ENCODE measurements at places on chromosomes 4 and X. TPM values are rescaled to one million over a fixed set of nuclear protein-coding genes. Genes with fewer than 3 reads are reported as not detected.
A peak's percentile ranks its signal among the peaks of the same experiment; 100 is the strongest.

Gene SERPINA7
- total RNA-seq, result not detected

DNA sequence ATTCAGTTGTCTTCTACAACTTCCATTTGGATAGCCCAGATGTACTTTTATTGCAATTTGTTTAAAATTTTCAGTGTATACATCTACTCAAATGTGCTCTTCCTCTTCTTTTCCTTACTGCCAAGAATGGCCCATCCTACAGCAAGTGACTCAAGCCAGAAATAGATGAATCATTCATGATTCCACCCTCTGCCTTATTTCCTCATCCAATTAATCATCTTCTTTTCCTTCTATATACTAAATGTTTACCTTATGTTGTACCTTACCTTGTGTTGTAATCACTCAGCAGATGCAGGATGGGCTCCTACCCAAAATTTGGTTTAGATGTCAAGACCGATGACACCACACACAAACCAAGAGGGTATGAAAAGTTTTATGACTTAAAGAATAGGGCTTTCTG, 437.8 kb downstream of the GRXCR1 start:
- H3K4me1 ChIP-seq, result no peaks in the 10 kb centered on the region
- no peaks in the 10 kb centered on the region for H3K27me3 ChIP-seq
- H3K36me3 ChIP-seq, result no peaks in the 10 kb centered on the region
- H3K4me3 ChIP-seq, result no peak overlapping the region

- DNase-seq, result no peak
- no peaks in the 10 kb centered on the region for H3K36me3 ChIP-seq
- no peak overlapping the region for H3K4me3 ChIP-seq
- H3K27ac ChIP-seq, result peak overlapping the region; percentile 5
- H3K4me1 ChIP-seq, result peaks cover 14% of the 10 kb centered on the region
- H3K27me3 ChIP-seq, result no peaks in the 10 kb centered on the region
These were observed 51.2 kb upstream of the C1QTNF7 start for GRCh38 chr4:15376594-15376993.

DNA sequence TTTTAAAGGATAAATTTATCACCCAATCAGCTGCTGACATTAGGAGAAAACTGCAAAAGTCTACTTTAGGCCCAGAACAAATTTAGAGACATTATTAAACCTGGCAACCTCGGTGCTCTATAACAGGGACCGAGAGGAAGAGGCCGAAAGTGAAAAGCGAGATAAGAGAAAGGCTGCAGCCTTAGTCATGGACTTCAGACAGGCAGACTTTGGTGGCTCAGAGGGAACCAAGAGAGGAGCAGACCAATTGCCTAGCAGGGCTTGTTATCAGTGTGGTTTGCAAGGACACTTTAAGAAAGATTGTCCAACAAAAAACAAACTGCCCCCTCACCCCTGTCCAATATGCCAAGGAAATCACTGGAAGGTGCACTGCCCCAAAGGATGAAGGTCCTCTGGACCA, 12.8 kb upstream of the UGT2B10 start:
- no peak overlapping the region for H3K27ac ChIP-seq
- no peaks in the 10 kb centered on the region for H3K36me3 ChIP-seq
- no peak for DNase-seq
- no peaks in the 10 kb centered on the region for H3K27me3 ChIP-seq
- no peak overlapping the region for H3K4me3 ChIP-seq

Gene SHISA3
- 38.6 TPM for total RNA-seq

Gene TBC1D8B
- total RNA-seq, result 2.5 TPM

DNA sequence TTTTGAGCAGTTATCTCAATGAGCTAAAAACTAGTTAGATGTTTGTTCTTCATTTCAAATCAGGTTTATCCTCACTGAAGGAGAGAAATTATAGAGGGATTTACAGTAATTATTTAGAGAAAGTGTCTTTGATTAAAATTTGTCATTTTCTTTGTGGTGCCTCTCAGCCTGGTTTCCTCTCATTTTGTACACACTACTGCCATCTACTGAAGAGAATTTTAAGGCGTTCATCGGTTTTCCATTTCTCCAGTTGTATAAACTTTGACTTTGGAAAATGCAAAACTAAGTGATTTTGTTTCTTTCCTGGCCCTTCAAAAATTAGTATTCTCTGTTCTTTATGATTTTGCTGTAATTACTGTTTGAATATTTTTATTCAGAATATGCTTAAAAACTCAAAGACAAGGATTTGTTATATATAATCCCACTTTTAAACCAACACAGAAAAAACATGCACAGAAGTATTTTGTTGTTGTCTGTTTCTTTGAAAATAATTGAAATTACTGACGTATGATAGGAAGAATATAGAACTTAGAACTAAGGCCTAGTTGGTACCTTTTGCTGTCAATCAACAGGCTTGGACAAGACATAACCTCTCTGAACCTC, 34.4 kb upstream of the ANXA3 start:
- no peaks in the 10 kb centered on the region for H3K36me3 ChIP-seq
- no peak overlapping the region for H3K4me3 ChIP-seq
- H3K4me1 ChIP-seq, result no peaks in the 10 kb centered on the region
- H3K27me3 ChIP-seq, result no peaks in the 10 kb centered on the region
- DNase-seq, result no peak

GRCh38 chrX:16750136-16750535, 30.7 kb downstream of the SYAP1 start:
- no peaks in the 10 kb centered on the region for H3K27me3 ChIP-seq
- H3K4me3 ChIP-seq, result no peak overlapping the region
- DNase-seq, result no peak
- no peaks in the 10 kb centered on the region for H3K4me1 ChIP-seq

DNA sequence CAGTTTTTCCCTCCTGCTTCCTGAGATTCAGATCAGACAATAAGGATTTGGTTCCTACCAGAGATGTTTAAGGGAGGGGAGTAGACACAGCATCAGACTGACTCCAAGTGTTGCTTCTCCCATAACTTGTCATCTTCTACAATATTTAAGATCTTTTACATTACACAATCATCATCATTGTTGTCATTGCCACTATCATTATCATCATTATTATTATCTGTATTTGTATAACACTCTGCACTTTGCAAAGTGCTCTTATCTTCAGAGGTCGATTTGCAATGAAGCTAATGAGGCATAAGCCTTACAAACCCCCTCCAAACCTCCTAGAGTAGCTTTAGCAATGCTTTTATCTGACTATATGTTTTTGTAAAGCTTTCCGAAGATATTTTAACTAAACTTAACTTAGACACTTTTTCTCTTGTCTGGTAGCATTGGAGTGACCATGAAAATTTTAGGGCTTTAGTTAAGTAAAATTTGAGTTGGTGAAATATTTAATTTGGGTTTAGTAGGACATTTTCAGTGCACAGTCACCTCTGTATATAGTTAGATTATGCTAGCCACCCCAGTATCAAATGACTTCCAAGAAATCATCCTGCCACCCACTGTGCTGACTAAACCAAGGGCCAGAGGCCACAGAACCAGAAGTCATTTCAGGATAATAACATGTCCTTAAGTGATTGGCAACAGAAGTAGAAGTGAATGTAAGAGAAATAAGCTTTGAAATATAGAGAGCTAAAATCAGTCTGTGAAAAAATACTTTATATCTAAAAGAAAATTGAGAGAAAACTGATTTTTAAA, 124.2 kb upstream of the NRK start:
- no peak overlapping the region for H3K4me3 ChIP-seq
- H3K27ac ChIP-seq, result no peak overlapping the region
- no peaks in the 10 kb centered on the region for H3K4me1 ChIP-seq
- DNase-seq, result no peak

Gene FGF5
- total RNA-seq, result 1.2 TPM

GRCh38 chr4:71711044-71711984, 72.6 kb downstream of the GC start:
- H3K4me1 ChIP-seq, result no peaks in the 10 kb centered on the region
- H3K36me3 ChIP-seq, result no peaks in the 10 kb centered on the region
- H3K4me3 ChIP-seq, result no peak overlapping the region
- no peak for DNase-seq

Gene MAGED2
- total RNA-seq, result 132 TPM

- H3K36me3 ChIP-seq, result no peaks in the 10 kb centered on the region
- peak overlapping the region; percentile 96 for H3K27ac ChIP-seq
- H3K27me3 ChIP-seq, result no peaks in the 10 kb centered on the region
- no peak for DNase-seq
- peaks cover 39% of the 10 kb centered on the region for H3K4me1 ChIP-seq
These were observed 1.0 kb upstream of the ANKRD17 start for GRCh38 chr4:73259571-73260090.

Gene MAGIX
- 1.5 TPM for total RNA-seq

Gene CACNA1F
- 0.06 TPM for total RNA-seq

Gene STOX2
- total RNA-seq, result 11.7 TPM

DNA sequence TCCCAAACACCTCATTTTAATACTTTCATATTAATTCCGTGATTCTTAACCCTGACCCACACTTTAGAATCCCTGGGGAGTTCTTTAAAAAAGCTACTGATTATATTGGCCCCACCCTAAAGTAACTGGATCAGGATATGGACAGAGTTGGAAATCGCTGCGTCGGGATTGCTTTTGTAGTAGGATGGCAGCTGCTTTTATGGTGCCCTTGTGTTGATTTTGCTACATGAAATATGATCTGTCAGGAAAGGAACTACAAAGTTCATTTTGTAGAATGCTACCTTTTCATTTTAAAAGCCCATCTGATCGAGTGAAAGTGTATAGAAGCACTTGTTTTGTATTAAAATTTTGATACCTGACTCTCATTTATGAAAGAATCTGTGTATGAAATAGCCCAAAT, 43.6 kb downstream of the TMEM131L start:
- no peaks in the 10 kb centered on the region for H3K27me3 ChIP-seq
- peaks cover 55% of the 10 kb centered on the region for H3K4me1 ChIP-seq
- no peaks in the 10 kb centered on the region for H3K36me3 ChIP-seq

Gene MID2
- 65.0 TPM for total RNA-seq

DNA sequence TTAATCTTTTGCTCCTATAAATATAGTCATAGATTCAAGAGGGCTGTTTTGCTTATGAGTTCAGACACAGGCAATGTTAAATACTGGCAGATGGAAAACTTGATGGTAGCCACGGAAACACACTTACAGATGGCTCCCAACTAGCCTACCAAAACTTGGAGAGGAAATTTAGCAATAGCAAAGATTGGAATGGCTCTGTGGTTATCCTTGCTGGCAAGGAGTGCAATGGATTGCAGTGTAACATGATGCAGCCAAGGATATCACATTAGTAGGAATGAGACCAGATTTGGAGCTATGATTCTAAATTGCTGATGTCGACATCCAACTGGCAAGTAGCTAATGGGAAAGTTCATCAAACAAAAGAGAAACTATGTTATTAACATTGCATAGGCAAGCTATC, 791.0 kb upstream of the DIAPH2 start:
- no peak for DNase-seq
- no peaks in the 10 kb centered on the region for H3K4me1 ChIP-seq
- H3K4me3 ChIP-seq, result no peak overlapping the region
- no peaks in the 10 kb centered on the region for H3K27me3 ChIP-seq
- no peak overlapping the region for H3K27ac ChIP-seq
- no peaks in the 10 kb centered on the region for H3K36me3 ChIP-seq

DNA sequence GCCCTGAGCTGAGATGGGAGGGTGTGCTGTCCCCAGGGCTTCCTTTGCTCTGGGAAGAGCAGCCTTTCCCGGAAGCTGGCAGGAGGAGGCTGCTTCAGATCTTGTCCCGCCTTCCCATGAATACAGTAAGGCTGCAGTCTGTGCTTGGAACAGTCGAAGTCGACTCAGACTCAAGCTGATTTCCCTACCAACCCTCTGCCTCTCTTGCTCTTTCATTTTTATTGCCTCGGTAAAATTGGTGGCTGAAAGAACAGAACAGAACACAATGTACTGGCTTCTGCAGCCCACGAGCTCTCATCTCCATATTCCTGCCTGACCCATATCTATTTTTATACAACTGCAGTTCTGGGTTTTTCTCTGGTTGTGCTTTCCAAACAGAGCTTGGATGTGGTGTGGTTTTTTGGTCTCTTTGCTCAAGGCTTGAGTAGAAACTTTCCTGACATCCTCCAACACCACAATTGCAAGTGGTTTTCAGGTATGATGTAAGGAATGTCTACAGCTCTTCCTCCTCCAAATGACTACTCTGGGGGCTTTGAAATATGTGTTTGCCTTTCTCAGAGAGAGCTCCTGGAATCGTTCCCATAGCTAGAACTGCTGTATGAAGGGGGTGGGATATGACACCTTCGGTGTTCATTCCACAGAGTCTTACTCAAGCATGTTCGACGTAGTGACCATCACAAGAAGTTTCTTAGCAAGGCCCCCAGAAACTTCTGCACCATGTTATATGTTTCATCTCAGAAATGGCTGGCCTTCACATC, 61.3 kb downstream of the ENPP6 start:
- DNase-seq, result no peak
- no peaks in the 10 kb centered on the region for H3K27me3 ChIP-seq
- peaks cover 5% of the 10 kb centered on the region for H3K4me1 ChIP-seq
- H3K4me3 ChIP-seq, result no peak overlapping the region
- H3K36me3 ChIP-seq, result no peaks in the 10 kb centered on the region
- H3K27ac ChIP-seq, result peak overlapping the region; percentile 18

Gene XPNPEP2
- total RNA-seq, result 4.6 TPM

DNA sequence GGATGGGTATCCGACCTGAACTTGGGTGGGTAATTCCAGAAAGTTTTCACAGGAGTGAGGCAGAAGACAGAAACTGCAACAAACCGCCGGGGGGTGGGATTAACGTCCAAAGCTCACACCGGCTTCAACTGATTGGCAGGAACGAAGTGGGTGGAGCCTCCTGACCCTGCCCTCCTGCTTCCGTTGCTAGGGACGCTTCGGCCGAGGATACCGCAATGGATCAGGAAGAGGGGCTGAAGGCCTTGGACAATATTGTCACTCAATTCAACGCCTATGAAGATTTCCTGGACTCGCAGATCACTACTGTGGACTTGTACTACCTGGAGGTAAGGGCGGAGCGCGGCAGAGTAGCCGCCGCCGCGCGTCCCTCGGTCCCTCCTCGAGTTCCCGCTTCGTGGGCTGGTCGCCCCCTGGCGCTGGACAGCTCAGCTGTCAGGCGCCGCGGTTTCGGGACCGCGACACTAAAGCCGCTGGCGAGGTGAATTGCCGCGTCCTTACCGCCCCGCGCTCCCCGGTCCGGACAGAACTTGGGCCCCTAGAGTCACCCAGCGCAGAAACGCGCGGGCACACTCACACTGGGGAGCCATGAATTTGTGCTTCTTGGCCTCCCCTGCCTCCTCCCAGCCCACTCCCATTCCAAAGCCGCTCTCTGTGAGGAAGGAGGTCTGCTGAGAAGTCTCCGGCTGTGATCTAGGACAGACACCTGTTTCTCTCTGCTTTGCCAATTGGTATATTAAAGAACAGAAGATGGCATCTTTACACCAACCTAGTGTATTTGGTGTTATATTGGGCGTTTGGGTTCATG, at the start of gene CFAP299:
Gene CFAP299 (plus strand): TSS at position 177 of the 805 bp plus-strand sequence.
- no peaks in the 10 kb centered on the region for H3K36me3 ChIP-seq
- peaks cover 24% of the 10 kb centered on the region for H3K4me1 ChIP-seq
- peak within 1 kb of the TSS; percentile 58 for H3K4me3 ChIP-seq
- H3K27me3 ChIP-seq, result no peaks in the 10 kb centered on the region

- DNase-seq, result no peak
- no peaks in the 10 kb centered on the region for H3K4me1 ChIP-seq
- H3K4me3 ChIP-seq, result no peak overlapping the region
- H3K27me3 ChIP-seq, result no peaks in the 10 kb centered on the region
These were observed 53.1 kb downstream of the CHRNA9 start for GRCh38 chr4:40388239-40388638.

Gene TMPRSS11D
- total RNA-seq, result not detected

- peak; percentile 86 for DNase-seq
- peak overlapping the region; percentile 56 for H3K4me3 ChIP-seq
- H3K36me3 ChIP-seq, result no peaks in the 10 kb centered on the region
- H3K4me1 ChIP-seq, result peaks cover 47% of the 10 kb centered on the region
- peaks cover 20% of the 10 kb centered on the region for H3K27me3 ChIP-seq
- H3K27ac ChIP-seq, result peak overlapping the region; percentile 73
These were observed 814 bp downstream of the SPON2 start for GRCh38 chr4:1171311-1172227.

- H3K4me3 ChIP-seq, result no peak overlapping the region
- H3K27ac ChIP-seq, result no peak overlapping the region
- H3K4me1 ChIP-seq, result no peaks in the 10 kb centered on the region
- H3K27me3 ChIP-seq, result no peaks in the 10 kb centered on the region
- no peaks in the 10 kb centered on the region for H3K36me3 ChIP-seq
- no peak for DNase-seq
These were observed 198.4 kb upstream of the ACTRT1 start for GRCh38 chrX:128250621-128251020.

Measured in esophagus muscularis mucosa (tissue), 4 donors.